ENCODE measurements at places on chromosomes 12 and 14. TPM values are rescaled to one million over a fixed set of nuclear protein-coding genes. Genes with fewer than 3 reads are reported as not detected.

ATP2B1 gene
- polyA plus RNA-seq = 95.1 TPM

ASPG gene
- polyA plus RNA-seq = 25.4 TPM

DAO gene
- polyA plus RNA-seq = 1.5 TPM

GRCh38 chr12:54134850-54135249 is 53.9 kb downstream of the SMUG1 start:
- DNase-seq = peak; percentile 50

GRCh38 chr14:102508774-102509745 is 516 bp downstream of the ANKRD9 start:
- DNase-seq = no peak

DNA sequence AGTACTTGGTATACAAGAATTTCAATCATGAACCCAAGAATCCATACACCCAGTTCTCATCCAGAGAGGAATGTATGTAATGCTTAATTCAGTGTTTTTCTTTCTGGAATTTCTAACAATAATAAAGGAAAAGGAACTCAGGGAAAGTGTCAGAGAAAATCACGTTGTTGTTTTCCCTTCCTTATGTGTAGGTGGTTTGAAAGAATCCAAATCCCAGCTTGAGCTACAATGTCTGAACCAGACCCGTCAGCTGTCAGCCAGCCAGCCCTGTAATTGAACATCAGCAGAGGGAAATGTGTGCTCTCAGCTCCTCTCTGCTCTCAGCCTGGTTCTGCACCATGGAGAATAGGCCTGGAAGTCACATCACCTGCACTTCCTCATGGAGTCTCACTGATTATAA is 126.5 kb downstream of the TMEM30B start:
- no peak for DNase-seq

DNA sequence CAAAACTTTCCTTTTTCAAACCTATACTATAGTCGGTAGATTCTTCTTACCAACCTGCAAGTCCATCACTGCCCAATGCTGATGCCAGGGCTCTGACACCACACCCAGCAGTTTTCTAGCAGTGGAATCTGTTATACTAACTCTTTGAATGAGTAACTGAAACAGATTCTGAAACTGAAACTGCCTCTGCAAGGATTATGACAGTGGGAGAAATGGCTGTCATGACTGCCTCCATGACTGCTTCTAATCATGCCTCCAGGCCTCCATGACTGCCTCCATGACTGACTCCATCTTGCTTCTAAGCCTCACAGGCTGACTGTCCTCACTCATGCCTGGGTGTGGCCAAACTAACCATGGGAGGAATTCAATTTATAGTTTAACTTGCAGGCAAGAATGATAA is 29.4 kb upstream of the OXA1L start:
- DNase-seq = no peak

Measured in renal pelvis (tissue), 12 donors.